ENCODE measurements at places on chromosomes 7 and 10.

GRCh38 chr10:34768261-34768971 lies 46.7 kb downstream of the PARD3 start:
- H3K4me3 ChIP-seq = no peak overlapping the region
- no peak for DNase-seq
- no peaks in the 10 kb centered on the region for H3K36me3 ChIP-seq

DNA sequence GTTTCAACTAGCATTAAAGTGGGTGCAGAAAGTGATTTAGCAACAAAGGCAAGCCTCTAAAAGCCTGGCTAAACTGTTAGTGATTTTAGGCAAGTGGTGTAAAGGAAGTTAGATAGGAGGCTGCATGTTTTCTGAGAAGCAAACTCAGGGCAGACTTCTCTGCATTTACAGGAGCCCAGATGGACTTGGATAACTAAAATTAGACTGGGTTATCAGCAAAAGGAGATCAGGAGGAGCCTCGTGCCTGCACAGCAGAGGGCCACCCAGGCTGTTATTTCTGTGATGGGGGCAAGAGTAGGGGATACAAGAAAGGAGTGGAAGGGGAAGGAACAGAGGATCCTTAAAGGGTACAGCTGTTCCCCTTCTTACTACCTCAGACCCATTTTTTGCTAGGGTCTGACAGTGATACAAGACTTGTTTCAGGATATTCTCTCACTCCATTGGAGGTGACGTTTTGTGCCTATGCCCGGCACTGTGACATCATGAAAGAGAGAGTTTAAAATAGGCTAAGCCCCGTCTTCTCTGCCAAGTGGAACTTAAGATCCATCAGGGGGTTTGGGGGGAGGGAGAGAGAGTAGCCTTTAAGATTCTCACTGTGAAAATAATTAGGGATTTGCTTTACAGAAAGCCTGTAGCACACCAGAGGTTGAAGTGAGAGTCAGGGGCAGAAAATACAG lies 49.6 kb upstream of the PDCD4 start:
- no peaks in the 10 kb centered on the region for H3K36me3 ChIP-seq
- H3K4me3 ChIP-seq = no peak overlapping the region
- H3K27ac ChIP-seq = no peak overlapping the region
- H3K27me3 ChIP-seq = no peaks in the 10 kb centered on the region

GRCh38 chr10:78313636-78314035 lies 280.0 kb downstream of the RPS24 start:
- H3K27ac ChIP-seq = no peak overlapping the region
- no peak for DNase-seq
- no peaks in the 10 kb centered on the region for H3K4me1 ChIP-seq
- H3K4me3 ChIP-seq = no peak overlapping the region
- H3K36me3 ChIP-seq = no peaks in the 10 kb centered on the region

GRCh38 chr7:15005672-15006071 lies 103.1 kb upstream of the DGKB start:
- no peak for DNase-seq
- no peak overlapping the region for H3K4me3 ChIP-seq
- no peaks in the 10 kb centered on the region for H3K36me3 ChIP-seq
- no peaks in the 10 kb centered on the region for H3K27me3 ChIP-seq
- H3K27ac ChIP-seq = no peak overlapping the region

DNA sequence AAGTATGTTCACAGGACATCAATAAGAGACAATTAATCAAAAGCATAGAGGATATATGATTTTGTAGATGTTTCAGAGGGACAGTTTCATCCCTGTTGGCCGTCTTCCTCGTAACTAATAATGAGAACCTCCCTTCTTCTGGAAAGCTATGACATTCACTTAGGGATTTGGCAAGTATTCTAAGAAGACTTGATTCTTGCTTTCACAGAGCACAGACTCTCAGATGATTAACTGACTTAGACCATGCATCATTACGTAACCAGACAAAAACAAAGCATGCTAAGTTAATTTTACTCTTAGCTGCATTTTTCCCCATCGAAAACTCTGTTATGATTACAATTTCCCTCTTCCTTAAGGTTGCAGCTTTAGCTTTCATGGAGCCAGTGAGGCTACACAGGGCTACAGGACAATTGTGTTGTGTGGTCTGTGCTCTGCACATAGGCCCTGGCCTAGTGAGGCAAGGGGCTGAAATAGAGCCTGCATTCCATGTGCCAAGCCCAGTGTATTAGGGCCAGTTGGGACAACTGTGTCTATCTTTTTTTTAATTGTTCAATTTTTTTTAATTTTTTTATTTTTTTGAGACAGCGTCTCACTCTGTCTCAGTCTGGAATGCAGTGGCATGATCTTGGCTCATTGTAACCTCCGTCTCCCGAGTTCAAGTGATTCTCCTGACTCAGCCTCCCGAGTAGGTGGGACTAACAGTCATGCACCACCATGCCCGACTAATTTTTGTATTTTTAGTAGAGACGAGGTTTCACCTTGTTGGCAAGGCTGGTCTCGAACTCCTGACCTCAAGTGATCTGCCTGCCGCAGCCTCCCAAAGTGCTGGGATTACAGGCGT lies 105.3 kb downstream of the PLXDC2 start:
- H3K4me1 ChIP-seq = no peaks in the 10 kb centered on the region
- no peaks in the 10 kb centered on the region for H3K36me3 ChIP-seq
- no peak for DNase-seq
- no peaks in the 10 kb centered on the region for H3K27me3 ChIP-seq
- H3K27ac ChIP-seq = no peak overlapping the region
- H3K4me3 ChIP-seq = no peak overlapping the region

DNA sequence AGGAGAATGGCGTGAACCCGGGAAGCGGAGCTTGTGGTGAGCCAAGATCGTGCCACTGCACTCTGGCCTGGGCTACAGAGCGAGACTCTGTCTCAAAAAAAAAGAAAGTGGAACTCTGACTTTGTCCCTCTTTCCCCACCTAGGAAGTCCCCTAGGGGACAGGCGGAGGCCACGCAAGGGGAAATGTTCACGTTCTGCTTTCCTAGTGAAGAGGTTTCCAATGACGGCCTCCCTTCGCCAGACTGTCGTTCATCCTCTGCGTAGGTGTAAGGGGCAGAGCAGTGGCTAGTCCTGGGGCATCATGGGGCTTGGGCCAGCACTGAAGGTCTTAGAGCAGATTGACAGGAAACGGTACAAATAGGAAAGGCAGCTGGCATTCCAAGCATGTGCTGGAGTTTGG lies 30.6 kb downstream of the SUFU start:
- peaks cover 7% of the 10 kb centered on the region for H3K4me1 ChIP-seq
- no peak overlapping the region for H3K4me3 ChIP-seq
- DNase-seq = no peak
- H3K36me3 ChIP-seq = no peaks in the 10 kb centered on the region
- no peaks in the 10 kb centered on the region for H3K27me3 ChIP-seq
- no peak overlapping the region for H3K27ac ChIP-seq

- no peaks in the 10 kb centered on the region for H3K36me3 ChIP-seq
- peak overlapping the region; percentile 88 for H3K4me3 ChIP-seq
- H3K4me1 ChIP-seq = peaks cover 67% of the 10 kb centered on the region
- H3K27ac ChIP-seq = peak overlapping the region; percentile 79
- peak; percentile 61 for DNase-seq
- H3K27me3 ChIP-seq = no peaks in the 10 kb centered on the region
Measured at GRCh38 chr7:75617634-75618234, 121.0 kb downstream of the HIP1 start.

DNA sequence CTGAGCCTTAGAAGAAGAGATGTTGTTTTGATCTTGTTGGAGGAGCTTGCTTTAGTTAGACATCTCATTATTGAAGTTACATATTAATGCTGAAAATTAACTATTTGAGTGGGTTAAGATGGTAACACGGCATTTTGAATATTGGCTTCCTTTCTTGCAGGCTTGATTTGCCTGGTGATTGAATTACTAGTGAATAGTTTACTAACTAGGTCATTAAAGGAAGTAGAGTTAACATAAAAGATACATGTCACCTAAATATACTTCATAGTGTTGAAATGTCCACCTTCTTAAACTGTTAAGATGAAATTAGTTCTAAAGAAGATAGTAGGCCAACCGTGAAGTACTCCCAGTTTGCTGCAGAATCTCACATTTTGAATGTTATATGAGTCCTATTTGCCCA lies 18.5 kb downstream of the MPLKIP start:
- no peak for DNase-seq
- no peaks in the 10 kb centered on the region for H3K27me3 ChIP-seq
- no peaks in the 10 kb centered on the region for H3K4me1 ChIP-seq

- peaks cover 4% of the 10 kb centered on the region for H3K4me1 ChIP-seq
- H3K36me3 ChIP-seq = no peaks in the 10 kb centered on the region
- no peak overlapping the region for H3K4me3 ChIP-seq
Measured at GRCh38 chr7:95470452-95470851, 15.3 kb upstream of the ASB4 start.

- H3K27ac ChIP-seq = peak overlapping the region; percentile 99
- H3K4me3 ChIP-seq = peak overlapping the region; percentile 79
- peaks cover 3% of the 10 kb centered on the region for H3K36me3 ChIP-seq
- H3K4me1 ChIP-seq = peaks cover 39% of the 10 kb centered on the region
- DNase-seq = no peak
Measured at GRCh38 chr10:110870823-110871297, 868 bp upstream of the PDCD4 start.

- DNase-seq = no peak
- H3K27ac ChIP-seq = no peak overlapping the region
- peaks cover 8% of the 10 kb centered on the region for H3K36me3 ChIP-seq
- peaks cover 18% of the 10 kb centered on the region for H3K4me1 ChIP-seq
- no peak overlapping the region for H3K4me3 ChIP-seq
- H3K27me3 ChIP-seq = no peaks in the 10 kb centered on the region
Measured at GRCh38 chr7:17275749-17276671, 22.4 kb upstream of the AHR start.

GRCh38 chr7:120547605-120548004 lies 274.6 kb downstream of the KCND2 start:
- no peaks in the 10 kb centered on the region for H3K4me1 ChIP-seq
- no peak overlapping the region for H3K27ac ChIP-seq
- DNase-seq = no peak
- H3K4me3 ChIP-seq = no peak overlapping the region

DNA sequence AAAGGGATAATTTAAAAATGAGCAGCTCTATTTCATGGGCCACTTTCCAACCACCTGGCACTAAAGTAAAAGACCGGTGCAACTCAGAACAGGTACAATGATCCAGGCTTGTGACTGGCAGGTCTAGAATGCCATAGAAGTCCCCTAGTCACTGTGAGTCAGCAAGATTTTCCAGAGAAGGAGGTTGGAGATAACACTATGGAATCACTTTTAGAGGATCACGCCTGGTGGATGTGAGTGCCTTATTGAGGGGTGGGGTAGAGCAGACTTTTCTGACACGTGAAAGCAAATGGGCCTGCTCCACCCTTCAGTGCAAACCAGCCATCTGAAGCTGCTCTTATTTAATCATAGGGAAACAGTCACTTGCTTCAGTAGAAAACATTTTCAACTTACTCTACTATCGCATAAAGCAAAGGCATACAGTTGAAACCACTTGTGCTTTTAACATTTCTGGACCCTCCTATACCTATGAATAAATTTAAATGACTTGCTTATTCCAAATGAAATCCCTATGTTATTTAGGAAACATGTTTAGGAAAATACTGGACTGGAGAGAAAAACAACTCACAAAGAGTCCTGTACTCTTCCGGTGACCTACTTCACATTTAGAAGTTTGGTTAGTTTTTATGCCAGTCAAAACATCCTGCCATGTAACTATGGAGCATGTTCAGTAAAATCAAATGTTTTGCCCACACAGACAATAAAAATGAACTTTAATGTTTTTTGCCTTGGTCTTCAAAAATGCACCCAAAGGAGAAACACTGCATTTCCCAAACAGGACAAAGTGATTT lies 21.5 kb upstream of the AKR1C1 start:
- H3K27ac ChIP-seq = no peak overlapping the region
- no peak for DNase-seq
- H3K4me1 ChIP-seq = no peaks in the 10 kb centered on the region
- no peak overlapping the region for H3K4me3 ChIP-seq

DNA sequence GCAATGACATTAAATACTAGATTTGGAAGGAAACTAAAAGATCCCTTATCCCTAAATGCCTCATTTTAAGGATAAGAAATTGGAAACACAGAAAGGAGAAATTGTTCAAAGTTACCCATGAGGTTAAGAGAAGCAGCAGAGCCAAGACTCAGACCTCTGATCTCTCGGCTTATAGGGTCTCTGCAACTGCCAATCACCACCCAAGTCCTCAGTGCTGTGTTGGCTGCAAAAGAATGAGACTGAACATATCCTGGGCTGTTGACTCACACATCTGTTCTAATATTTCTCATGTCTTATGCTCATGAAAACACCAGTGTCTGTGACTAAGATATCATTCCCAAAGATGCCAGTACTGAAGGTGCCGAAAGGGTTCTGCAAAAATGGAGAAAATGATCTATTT lies 153.3 kb downstream of the XPNPEP1 start:
- H3K4me3 ChIP-seq = no peak overlapping the region
- DNase-seq = no peak
- H3K36me3 ChIP-seq = no peaks in the 10 kb centered on the region
- H3K4me1 ChIP-seq = no peaks in the 10 kb centered on the region
- no peak overlapping the region for H3K27ac ChIP-seq

- H3K4me1 ChIP-seq = no peaks in the 10 kb centered on the region
- no peak overlapping the region for H3K27ac ChIP-seq
- no peaks in the 10 kb centered on the region for H3K36me3 ChIP-seq
- no peaks in the 10 kb centered on the region for H3K27me3 ChIP-seq
- no peak overlapping the region for H3K4me3 ChIP-seq
Measured at GRCh38 chr7:138237995-138238394, 161.7 kb downstream of the AKR1D1 start.

GRCh38 chr7:104299323-104299722 lies 29.1 kb upstream of the LHFPL3 start:
- DNase-seq = no peak
- H3K4me3 ChIP-seq = no peak overlapping the region
- no peak overlapping the region for H3K27ac ChIP-seq
- H3K27me3 ChIP-seq = peaks cover 7% of the 10 kb centered on the region

DNA sequence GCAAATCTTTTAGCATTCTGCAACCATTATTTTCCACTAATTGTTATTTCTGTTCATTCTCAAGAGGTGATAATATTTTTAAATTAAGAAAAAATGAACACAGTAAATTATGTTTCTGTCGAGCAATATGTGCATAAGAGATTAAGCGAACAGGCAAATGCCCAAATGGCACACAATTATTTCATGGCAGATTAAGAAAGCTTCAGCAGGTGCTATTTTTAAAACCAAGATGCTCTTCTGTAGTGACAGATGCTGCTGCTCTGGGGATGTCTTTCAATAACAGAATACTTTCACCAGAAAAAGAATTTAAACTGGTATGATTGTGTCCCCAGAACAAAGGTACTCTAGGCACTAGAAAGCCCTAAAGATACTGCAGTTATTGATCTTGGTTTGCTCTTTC lies 412.7 kb upstream of the SORCS1 start:
- H3K27ac ChIP-seq = no peak overlapping the region
- no peak for DNase-seq
- no peak overlapping the region for H3K4me3 ChIP-seq
- H3K36me3 ChIP-seq = no peaks in the 10 kb centered on the region
- no peaks in the 10 kb centered on the region for H3K27me3 ChIP-seq

GRCh38 chr7:14381306-14381705 lies 391.8 kb upstream of the ETV1 start:
- no peaks in the 10 kb centered on the region for H3K27me3 ChIP-seq
- no peaks in the 10 kb centered on the region for H3K4me1 ChIP-seq
- no peak overlapping the region for H3K4me3 ChIP-seq
- no peak for DNase-seq
- H3K27ac ChIP-seq = no peak overlapping the region

All from naive thymus-derived CD8-positive, alpha-beta T cell (primary cell).